Activated naive CD4-positive, alpha-beta T cell treated with anti-CD3 and anti-CD28 coated beads, Interleukin-2, amount 50 U/mL, for 16 hours (primary cell): ENCODE measurements at places on chromosomes 3 and 15.

- DNase-seq = no peak
Observed at GRCh38 chr3:34012102-34012461, 213.7 kb downstream of the PDCD6IP start.

DNA sequence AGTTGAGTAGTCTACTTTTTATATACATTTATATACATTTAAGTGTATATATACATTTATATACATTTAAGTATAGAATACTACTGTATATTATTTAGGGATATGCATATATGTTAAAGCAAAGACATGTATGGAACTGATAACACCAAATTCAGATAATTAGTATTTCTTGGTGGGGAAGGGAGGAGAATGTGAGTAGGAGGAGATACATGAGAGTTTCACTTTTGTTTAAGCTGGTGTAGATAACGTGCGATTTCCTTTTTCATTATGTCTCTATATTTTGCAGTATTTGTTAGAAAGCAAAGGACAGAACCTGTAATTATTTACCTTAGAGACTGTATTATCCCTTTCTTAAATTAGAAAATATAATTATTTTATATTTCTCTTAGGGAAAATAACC is 16.6 kb upstream of the NIT2 start:
- no peak for DNase-seq

DNA sequence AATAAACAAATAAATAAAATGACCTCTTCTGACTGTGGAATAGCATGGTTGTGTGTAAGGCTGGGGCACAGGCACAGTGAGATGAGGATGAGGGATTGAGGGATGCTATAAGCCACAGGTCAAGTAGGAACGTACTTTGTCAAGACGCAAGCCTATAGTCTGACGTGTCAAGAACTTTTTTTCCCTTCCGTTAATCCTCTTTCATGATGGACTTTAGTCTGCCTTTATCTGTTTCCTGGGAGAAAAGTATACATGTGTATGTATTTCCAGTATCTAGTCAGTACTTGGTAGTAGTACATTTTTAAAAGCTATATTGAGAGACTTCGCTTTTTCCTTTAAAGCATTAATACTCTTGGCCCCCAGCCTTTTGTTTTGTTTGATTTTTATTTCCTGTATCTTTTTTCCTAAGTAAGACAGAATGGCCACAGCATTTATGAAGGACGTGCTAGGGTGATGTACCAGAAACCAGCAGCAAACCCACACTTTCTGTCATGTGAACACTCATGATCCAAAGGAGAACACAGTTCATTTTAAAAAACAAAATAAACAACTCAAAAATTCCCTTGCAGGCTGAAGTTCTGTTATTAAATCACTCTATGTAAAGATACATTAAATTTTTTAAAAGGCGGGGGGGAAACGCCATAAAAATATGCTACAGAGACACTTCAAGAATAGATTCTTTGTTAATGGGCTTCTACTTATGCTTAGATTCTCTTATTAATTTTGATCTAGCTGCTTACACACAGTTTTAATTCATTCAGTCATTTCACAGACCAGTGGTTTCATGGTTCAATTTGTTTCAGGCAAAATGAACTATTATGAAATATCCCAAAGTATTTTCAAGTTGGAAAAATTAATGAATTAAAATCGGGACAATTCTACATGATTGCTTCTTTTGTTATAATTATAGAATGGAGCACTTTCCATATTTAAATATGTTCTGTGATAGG is 114.7 kb downstream of the SNRK start:
- no peak for DNase-seq

DNA sequence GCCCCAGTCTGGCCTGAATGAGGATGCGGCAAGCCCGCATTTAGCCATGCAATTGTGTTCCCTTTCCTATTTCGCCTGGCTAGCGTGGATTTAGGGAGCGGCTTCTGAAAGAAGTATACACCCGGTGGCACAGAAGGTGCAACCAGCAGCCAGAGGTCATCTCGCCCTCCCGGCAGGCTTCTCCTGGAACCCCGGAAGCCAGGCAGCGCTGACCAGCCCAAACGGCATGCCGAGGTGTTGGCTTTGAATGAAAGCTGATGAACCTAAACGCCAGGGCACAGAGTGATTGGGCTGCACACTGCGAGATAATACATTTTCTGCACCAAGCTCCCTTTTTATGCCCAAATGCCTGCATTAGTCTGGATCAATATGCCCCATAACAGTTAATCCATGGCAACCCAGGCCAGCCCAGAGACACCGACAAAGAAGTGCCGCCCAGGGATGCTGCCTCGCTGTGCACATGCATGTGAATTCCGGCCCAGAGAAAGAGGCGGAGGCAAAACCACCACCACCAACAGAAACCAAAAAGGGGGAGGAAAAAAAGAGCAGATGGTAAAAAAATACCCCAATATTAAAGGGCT is 1.4 kb downstream of the SRGAP3 start:
- DNase-seq = no peak

GRCh38 chr15:101526890-101527289 is 37.4 kb upstream of the PCSK6 start:
- no peak for DNase-seq

- DNase-seq = no peak
Observed at GRCh38 chr3:170344971-170345370, 12.5 kb upstream of the SKIL start.

DNA sequence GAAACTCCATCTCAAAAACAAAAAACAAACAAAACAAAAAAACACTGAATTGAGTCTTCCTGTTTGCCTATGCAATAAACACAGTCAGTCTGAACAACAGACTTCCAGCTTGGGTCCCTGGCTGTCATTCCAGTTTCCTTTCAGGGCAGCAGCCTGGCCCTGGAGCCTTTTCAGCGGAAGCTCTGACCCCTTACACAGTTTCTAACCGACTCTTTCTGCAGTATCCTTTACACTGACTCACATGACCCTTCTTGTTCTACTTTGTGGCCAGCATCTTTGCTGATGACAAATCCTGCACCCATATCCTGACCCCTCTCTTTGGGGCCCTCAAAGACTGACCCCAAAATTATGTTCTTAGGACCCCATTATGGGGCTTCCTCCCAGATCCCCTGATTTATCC is 38.3 kb upstream of the INO80 start:
- no peak for DNase-seq

GRCh38 chr3:94609908-94610307 is 547.0 kb downstream of the NSUN3 start:
- no peak for DNase-seq

GRCh38 chr3:194259982-194260766 is 91.0 kb downstream of the CPN2 start:
- no peak for DNase-seq

DNA sequence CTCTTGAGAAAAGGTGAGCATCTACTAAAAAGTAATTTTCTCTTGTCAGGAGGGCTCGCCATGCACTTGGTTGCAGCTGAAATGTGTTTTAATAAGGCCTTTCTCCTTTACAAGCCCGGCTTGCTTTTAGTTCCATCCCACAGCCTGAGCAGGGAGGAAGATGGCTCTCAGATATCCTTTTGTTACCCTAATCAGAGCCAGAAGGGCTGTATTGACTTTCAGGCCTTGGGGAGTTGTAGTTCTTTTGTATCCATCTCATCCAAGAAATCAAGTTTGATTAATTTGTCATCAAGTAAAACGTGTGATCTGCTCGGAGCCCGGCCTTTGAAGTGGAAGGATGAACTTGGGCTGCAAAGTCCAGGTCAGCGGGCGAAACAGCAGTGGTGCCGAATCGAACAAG is 52.9 kb downstream of the EIF4E3 start:
- no peak for DNase-seq

DNA sequence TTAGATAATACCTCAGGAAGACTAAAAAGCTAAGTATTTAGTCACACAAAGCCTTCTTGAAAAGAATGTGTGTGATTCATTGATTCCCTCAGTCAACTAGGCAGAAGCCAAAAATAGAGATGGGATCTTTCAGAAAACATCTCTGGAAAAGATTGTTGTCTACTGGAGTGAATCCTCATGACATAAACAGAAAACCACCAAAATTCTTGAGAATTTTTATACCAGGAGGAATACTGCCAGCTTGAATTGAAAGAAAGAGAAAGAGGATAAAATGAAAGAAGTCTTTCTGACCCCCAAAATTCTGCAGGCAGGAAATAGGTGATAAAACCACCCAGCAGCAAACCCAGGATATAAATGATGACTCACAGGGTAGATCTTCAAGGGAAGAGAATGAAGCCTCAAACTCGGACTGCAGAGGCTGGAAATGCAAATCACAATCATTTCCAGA is 363.1 kb upstream of the PLSCR5 start:
- DNase-seq = no peak

DNA sequence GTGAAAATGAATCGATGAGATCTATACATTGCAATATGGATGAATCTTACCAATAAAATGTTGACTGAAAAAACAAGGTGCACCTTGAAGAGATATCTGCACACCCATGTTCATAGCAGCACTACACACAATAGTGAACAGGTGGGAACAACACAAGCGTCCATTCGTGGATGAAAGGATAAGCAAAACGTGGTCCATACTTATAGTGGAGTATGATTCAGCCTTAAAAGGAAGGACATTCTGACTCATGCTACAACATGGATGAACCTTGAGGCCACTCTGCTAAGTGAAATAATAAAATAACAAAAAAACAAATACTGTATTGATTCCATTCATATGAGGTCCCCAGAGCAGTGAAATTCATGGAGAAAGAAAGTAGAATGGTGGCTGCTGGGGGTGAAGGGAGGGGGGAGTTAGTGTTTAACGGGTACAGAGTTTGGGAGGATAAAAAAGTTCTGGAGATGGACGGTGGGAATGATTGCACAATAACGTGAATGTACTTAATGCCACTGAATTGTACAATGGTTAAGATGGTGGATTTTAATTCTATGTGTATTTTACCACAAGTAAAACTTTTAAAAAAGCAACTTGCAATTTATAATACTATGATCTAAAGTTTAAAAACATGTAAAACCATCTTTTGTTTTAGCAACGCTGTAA is 35.6 kb downstream of the IQSEC1 start:
- DNase-seq = no peak

- DNase-seq = no peak
Observed at GRCh38 chr3:134057654-134058110, 28.0 kb upstream of the SLCO2A1 start.

- no peak for DNase-seq
Observed at GRCh38 chr3:171556148-171556547, 95.9 kb upstream of the TNIK start.

- DNase-seq = no peak
Observed at GRCh38 chr15:62165104-62165792, at the start of gene C2CD4B. Gene C2CD4B, minus strand, starts transcription at chr15:62165285. Its CDS starts 301 bp downstream, at chr15:62164984.

DNA sequence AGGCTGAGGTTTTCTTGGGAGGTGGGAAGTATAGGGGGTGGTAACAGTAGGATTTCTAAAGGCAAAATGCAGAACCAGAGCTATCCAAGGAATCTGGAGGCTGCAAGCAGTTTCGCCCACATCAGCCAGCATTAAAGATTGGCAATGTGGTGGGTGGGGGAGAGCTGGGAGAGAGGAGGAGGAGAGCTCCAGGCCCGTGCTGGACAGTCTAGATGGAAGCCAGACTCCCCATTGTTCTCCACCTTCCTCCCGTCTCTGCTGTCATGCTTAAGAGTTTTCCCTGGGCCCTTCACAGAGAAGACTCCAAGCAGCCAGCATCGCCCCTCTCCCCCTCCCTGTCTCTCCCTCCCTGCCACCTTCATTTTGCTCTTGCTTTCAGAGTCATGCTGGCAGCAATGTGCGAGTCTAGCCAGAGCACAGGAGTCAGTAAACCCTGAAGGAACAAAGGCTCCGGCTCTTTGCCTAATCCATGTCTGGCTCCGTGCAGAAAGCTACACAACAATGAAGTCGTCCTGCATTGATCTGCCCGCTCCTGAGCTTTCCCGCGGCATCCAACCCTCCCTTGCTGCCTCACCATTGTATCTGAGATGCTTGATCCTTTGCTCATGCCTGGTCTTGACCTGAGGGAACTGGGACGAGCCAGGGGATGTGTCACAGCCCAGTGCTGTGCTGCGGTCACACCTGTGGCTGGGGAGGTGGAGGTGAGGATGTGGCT is 282.9 kb downstream of the NTRK3 start:
- DNase-seq = no peak

GRCh38 chr3:31671976-31672375 is 139.3 kb downstream of the STT3B start:
- DNase-seq = no peak

- DNase-seq = no peak
Observed at GRCh38 chr3:11944052-11944673, 60.0 kb upstream of the SYN2 start.

GRCh38 chr3:100899440-100900091 is 93.7 kb downstream of the ABI3BP start:
- DNase-seq = no peak

DNA sequence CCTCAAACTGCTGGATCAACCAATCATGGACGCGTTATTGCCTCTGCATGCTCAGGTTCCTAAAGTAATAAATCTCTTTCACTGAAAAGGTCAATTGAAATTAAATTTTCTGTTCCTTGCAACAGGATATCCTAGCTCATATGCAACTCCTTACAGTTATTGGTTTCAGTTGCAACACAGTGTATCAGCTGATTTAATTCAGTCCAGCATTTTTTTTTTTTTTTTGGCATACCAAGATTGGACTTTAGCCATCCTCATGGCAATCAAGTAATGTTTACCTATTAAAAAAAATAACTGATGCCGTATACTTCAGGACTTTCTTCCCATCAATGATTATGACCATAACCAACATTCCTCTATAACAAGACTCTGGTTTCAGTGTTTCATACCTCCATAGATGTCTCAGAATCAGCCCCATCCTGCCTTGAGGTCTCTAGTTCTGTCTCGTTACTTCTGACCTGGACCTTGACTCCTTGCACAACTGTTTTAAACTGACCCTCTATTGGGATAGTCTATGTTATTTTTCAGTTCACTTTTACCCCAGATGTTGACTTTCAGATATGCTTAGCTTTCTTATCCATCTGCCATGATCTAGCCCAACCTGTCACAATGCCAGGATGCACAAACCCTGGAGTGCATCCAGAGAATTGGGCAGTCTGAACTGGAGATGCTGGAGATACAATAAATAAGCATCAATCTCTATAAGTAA is 265.0 kb upstream of the GADL1 start:
- DNase-seq = no peak

DNA sequence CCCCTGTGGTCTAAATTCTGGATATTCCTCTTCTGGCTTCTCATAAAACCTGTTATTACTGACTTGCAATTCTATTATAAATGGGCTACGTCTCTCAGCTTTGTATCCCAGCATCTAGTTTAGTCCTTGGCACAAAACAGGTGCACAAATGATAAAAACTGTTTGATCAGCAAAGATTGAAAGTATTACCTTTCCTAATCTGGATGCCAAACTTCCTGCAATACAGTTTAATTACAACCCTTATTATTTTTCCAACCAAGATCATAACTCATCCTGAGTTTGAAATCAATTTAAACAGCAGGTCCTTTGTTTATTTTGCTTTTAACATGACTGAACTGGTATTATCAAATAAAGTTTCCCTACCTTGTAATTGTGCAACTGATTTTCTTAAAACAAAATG is 132.6 kb downstream of the ATP1B3 start:
- no peak for DNase-seq

DNA sequence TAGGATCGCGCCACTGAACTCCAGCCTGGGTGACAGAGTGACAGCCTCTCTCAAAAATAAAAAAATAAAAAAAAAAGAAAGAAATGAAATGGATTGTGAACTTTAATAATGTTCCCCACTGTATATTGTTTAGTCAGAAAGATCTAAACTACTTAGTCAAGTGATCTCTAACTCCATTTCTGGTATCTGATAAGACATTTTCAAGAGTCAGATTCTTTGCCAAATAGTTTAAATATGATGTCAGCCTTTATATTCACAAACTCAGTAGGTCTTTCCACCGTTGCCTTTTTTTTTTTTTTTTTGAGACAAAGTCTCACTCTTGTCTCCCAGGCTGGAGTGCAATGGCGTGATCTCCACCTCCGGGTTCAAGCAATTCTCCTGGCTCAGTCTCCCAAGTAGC is 29.0 kb upstream of the OSBPL11 start:
- no peak for DNase-seq

GRCh38 chr3:111571907-111572460 is 23.2 kb downstream of the ZBED2 start:
- peak; percentile 55 for DNase-seq
